ENCODE measurements at places on chromosomes 1 and 21.

DNA sequence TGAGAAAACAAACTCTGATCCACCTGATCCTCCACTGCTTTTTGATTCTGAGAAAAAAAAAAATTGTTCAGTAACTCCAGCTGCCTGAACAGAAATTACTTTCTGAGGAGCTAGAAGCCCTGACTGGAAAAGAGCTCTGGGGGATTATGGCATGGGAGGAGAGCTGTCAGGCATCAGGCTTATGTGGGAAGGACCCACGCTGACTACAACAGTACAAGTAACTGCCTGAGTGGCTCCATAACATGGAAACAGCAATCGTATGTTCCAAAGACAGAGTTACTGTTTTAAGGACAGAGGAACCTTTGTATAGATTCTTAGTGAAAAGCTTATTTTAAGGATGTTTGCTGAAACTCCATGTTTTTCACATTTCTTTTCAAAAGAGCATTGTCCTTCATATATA lies 1.2 kb upstream of the ANGPTL7 start:
- no peak for DNase-seq

GRCh38 chr21:34781526-34781925 lies 112.7 kb downstream of the CLIC6 start:
- no peak for DNase-seq

DNA sequence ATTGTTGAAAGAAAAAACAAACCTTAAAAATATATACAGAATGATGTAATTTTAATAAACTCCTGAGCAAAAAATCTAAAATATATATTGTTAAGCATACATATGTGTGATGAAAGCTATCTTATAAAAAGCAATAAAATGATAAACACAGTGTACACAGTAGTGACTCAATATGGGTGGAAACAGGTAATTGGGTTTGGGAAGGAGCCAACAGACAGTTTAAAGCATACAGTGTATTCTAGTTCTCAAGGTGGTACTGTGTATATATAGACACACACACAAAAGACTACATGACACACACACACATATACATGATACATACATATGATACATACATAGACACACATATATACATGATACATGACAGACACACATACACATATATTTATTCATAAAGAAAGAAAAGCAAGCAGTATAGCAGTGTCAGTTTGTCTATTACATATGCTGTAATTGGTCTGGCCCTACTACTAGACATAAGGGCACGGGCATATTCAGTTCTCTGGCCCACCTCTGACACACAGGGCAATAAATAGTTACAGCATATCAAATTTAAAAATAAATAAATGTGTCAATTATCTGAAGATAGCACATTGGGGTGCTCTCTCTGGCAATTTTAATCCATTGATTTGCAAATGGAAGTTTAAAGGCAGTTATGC lies 330.2 kb downstream of the S1PR1 start:
- no peak for DNase-seq

DNA sequence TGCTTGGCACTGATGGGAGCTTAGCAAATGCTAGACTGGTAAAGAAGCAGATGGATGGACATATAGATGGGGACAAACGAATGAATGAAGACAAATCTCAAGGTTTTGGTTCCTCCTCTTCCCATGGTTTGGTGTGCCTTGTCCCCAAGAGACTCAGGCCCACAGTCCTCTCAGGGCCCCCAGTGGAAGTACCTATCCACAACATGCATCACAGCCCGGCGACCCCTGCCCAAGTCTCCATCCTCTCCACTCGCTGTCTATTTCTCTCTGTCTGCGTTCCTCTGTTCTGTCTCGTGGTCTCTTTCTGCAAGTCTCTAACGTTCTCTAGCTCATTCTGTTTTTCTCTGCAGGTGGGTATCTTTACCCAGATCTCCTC lies 85.8 kb downstream of the GLIS1 start:
- no peak for DNase-seq

- DNase-seq: peak; percentile 80
Observed at GRCh38 chr1:41573785-41574713, 89.6 kb upstream of the EDN2 start.

DNA sequence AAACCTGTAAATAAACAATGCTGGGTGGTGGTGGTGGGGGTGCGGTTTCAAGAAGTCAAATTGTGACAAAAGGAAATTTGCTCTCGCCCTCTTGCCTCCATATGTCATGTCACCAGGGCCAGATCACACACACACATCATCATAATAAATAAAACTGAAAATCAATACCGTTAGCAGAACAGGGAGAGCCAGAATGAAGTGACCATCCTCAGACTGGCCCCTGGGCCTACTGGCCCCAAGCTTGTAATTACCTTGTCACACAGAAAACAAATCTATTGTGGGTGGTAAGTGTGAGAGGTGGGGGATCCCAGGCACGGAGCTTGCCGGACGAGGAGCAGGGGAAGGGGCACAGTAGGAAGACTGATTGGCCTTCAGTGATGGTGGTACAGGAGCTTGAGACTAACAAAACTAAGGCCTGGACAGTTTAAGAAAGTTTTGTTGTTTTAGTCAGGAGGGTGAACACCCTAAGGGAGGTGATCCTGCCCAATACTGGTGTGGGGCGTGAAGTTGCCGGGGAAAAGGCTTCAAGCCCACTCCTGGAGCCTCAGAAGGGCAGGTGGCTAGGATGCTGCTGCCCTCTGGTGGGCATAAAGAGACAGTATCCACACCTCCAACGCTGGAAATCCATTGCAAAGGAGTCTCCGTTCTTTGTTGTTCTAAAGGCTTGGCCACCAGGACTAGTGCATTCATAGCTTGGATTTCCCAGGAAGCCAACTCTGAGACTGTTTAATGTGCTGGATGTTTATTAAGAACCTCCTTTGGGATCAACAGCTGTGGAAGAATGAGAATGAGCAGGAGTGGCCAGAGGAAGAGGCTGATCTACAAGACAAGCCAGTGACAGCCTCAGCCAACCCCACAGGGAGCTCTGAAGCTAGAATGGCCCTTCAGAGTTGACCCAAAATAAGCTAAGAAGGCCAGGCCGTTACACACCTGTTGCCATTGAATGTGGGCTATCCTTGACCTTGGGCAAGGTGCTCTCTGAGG lies 8.1 kb upstream of the C1orf216 start:
- peak; percentile 54 for DNase-seq

DNA sequence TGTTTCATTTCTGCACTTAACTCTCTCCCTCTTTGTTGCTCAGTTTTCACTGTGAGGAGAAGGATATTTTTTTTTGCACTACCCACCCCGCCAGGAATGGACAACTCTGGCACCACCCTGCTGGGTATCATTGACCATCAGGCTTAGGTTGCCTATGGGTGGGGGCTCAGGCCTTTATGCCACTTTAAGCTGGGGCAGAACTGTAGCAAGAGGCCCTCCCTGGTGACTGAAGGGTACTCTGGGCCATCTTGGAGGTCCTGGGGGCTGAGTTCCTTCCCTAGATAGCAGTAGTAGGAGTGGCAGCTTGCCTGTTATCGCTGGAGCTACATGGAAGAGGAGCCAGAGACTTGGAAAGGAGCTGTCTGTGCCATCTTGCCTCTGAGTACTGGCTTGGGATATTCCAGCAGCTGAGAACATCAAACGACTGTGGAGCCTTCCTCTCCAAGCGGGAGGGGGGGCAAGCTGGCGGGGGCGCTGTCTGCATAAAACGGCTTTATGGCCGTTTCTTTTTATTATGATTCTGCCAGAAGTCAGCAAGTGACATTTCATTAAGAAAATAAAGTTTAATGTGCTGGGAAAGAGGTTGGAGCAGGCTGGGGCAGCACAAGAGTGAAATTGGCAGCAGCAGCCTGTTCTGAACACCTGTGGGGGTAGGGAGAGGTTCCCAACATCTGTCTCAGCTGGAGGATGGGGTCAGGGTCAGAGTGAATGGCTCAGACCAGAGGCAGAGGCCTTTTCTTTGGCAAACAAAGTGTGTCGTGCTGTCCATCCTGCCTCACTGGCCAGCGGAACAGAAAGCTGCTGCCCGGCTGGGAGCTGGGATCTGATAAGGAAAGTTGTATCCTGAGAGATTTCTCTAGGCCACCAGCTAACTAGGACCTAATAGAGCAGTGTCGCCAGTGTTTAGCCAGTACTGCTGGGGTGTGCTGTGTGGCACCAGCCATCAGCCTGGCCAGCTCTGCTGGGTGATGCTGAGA lies 32.9 kb downstream of the TMEM53 start:
- DNase-seq: no peak
